ENCODE measurements at places on chromosomes 7 and 10.

DNA sequence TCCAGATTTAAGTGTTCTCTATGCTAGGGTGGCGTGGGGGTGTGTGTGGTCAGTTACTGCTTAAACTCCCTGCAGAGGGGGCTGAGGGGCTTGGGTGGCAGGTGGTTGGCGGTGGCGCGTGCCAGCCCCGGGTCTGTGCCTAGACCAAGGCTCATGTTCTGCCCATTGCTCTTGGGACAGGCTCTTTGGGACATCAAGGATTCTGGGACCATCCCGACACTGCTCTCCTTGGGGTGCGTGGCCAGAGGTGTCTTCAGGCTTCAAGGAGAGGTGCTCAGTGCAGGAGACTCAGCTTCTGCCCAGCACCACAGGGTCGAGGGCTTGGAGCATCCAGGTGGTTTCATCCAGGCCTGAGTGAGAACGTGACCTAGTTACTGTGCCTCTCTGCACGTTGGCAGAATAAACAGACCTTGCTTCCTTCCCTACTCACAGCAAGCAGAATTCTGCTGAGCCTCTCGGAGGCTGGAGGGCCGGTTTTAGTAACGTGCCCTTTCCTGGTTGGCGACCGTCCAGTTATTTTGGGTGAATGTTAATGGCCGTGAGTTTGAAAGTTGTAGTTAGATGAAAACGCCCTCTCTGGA, 39.9 kb downstream of the CAMK1D start:
- peak; percentile 16 for DNase-seq

DNA sequence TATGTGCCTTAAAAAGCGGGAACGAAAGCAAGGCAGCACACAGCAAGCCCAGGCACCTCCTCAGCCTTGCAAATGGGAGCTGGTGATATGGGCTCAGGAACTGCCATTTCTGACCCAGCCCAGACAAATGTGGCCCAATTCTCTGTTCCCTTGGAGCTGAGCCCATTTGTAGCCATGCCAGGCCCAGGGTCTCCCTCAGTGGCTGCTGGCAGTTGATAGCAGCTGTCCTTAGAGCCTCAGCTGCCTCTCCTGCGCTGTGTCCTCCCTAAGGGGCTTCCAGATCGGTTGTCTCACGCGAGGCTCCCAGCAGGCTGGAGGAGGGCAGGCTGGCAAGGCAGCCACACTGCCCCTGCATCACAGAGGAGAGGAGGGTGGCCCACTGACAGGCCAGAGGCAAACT, 275.8 kb downstream of the KCNMA1 start:
- DNase-seq, result no peak

DNA sequence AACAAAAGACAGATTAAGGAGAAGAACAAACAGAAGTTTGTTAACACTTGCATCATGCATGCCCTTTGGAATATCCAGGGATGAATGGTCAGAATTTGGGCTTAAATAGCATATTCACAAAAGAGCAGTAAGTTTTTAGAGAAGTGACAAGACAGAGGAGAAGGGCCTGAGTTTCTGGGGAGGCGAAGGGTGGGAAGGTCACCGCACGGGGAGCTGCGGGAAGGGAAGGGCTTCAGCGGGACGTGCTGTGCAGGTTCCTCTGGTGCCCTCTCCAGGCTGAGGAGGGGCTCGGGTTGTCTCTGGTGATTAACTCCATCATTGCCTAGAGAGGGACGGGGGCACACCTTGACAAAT, 10.4 kb upstream of the ZNF22 start:
- DNase-seq, result no peak

- no peak for DNase-seq
Observed at GRCh38 chr7:75987026-75987804, 7.2 kb downstream of the TMEM120A start.
